ENCODE measurements at places on chromosomes 7 and 10.

DNA sequence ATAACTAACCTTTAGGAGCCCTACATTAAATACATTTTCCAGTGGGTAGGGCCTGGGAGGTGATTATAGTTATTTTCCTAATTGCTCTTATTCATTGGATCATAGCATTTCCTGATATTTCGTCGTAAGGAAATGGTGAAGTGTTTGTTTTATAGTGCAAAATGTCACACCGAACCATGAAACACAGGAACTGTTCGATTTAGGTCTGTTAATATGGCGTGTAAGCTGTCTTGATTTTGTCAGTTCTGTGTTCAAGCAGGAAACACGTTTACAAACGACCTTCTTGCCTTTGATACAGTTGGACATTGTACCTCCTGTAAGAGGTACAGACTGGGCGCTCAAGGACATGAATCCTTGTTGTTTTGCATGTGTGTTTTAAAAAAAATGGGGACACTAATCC lies 14.8 kb downstream of the RBM17 start:
- no peak for DNase-seq

DNA sequence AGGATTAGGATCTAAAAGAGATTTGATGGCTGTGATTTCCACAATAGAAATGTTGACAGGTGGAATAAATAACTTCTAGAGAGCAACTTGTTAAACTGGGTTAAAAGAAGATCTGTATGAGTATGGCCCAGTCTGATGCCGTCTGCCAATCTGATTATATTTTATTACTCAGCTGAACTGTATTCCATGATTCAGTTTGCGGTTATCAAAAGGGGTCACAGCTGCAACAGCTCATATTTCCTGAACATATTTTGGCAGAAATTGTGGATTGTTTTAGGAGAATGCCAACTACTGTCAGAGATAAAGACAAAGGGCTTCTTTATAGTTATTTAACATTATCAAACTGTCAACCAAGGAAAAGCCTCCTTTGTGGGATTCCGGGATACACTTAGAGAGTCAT lies 244.8 kb upstream of the MINDY3 start:
- no peak for DNase-seq

DNA sequence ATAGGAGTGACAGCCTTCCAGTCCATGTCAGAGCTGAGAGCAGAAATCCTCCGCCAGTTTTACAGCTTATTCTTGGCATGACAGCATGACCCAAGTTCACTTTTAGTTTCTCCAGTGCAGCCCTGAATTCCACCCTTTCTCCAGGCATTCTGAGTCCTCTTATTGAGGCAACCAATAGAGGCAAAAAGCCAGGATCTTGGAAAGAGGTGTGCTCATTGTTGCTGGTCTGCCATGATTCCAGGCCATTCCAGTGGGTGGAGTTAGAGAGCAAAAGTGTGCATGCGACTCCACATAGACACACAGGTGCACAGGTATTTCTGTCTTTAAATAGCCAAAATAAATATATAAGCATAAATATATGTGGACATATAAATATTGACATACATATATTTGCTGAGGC lies 224.7 kb upstream of the ADARB2 start:
- DNase-seq = no peak

DNA sequence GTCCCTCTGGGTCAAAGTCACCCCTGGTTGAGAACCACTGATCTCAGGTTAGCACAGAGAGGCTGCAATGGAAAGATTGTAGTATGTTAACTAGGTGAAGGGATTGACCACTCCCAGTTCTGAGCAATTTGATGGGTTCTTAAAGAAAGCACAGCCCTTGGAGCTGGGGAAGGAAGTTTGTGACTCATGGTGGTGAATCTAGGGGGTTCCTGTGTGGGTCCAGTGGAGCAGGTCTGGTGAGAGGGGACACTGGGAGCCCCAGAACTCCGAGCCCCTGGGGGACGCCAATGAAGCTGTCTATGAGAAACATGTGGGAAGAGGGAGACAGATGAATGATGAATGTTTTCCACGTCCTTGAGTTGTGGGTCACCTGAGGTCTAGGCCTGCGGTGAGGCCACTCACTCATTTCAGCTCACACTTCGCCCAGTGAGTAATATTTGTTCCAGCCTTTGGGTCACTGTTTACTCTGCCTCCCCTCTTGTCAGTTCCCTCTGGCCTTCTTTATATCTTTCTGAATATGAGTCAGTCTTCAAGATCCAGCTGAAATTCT lies 341.9 kb downstream of the LRMDA start:
- DNase-seq = no peak

DNA sequence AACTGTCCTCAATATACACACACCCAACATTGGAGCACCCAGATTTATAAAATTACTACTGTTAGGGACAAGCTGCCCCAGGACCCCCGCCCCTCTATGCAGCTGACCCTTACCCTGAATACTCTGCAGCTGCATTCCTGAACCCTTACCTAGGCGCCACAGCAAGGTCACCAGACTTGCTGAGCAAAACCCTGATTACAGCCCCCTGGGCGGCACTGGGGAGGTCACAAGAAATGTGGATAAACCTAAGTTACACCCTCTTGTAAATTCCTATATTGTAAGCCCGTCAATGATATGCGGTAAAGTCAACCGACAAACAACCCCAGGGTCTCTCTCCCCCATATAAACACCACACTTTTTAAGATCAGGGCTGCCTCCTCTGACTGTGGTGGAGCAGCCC lies 25.1 kb downstream of the SNX13 start:
- no peak for DNase-seq

GRCh38 chr10:114400091-114400490 lies 4.2 kb downstream of the AFAP1L2 start:
- DNase-seq = no peak

DNA sequence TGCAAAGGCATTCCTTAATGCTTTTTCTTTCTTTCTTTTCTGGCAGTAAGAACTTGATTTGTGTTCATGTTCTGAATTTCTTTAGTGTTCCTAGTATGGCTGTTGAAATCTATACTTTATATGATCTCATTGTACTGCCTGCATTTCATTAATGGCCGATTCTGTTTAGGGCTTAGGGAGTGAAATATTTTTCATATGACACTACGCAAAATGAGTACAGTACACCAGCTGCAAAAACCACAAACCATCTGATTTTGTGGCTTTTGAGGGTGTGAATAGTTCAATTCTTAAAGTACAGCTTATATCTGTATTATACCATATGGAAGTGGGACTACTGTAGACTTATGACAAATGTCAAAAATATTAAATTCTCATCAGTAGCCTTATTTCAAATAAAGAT lies 69.1 kb upstream of the FOXP2 start:
- no peak for DNase-seq

GRCh38 chr7:47405921-47406800 lies 175.8 kb downstream of the TNS3 start:
- no peak for DNase-seq

- no peak for DNase-seq
Measured at GRCh38 chr7:142381727-142382390, 124.0 kb upstream of the PRSS58 start.

DNA sequence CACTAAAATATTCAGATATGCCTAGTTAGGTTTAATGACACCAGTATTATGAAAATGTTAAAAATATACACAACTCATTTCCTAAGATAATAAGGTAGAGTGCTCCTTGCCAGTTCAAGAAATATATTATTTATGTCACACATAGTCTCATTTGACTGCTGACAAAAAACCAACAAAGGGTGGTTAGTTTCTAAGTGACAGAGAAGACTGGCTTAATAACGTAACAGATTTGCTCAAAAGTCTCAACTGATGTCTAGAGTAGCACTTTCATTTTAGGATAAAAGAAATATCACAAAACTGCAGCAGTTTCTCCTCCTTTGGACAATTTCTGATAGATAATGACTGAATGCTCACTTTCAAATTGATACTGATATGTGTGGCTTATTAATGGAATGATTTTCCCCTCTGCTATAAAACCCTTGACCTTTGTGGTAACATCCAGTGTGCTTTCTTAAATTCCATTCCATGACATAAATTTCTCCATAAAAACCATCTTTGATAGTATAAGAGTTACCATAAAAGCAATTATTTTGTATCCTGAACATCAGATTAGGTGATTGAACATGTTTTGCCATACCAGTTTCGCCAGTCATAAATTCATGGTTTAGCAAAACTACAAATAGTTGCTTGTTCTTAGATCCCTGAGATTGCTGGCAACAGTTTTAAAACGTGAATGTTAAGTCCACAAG lies 94.2 kb downstream of the NRBF2 start:
- DNase-seq = no peak

- no peak for DNase-seq
Measured at GRCh38 chr7:8490391-8491045, 57.1 kb downstream of the NXPH1 start.

DNA sequence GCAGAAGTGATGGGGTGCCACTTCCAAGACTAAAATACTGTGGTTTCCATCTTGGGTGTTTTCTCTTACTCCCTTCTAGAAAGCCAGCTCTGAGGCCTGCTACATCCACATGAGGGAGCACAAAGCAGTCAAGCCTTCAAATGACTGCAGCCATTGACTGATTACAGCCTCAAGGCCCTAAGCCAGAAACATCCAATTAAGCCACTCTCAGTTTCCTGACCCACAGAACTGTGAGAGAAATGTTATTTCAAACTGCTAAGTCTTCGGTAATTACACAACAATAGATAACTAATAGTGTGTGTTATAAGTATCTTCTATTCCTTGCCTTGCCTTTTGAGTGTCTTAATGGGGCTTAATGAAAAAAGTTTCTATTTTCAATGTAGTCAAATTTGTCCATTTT lies 24.8 kb downstream of the BRAF start:
- DNase-seq = no peak

- DNase-seq = no peak
Measured at GRCh38 chr10:78462176-78462575, 428.5 kb downstream of the RPS24 start.

DNA sequence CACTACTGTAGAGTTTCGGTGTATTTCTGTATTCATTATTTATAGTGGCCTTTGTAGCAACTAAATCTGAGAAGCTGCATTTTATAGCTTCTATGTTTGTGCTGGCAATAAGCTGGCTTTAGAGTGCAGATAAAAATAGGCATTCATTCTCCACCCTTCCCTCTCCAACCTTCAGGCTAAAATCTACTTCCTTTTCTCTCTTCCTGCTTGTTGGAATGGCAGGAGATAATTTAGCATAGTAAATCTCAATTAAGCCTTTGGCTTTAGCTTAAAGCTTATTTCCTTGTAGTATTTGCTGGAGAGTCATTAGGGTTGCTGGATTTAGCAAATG lies 58.5 kb downstream of the CPVL start:
- DNase-seq = no peak

DNA sequence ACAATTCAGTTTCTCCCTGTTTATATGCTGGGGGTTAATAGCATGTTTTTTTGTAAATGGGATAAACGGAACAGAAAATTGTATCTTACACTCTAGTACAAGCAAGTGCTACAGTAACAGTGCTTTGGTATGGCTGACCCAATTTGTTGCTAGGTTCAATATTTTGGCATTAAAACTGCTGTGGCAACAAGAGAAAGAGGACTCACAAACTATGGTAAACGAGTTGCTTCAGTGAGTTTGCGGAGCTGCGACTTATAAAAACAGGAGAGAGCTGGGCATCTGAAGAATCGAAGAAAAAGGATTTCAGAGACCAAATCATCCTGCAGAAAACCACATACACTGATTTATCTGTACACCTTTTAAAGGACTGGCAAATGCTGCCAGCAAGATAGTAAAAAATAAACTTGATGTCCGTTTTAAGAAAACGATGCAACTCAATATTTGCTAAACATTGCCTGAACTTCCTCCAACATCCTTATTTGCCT lies 2.2 kb downstream of the GLUD1 start:
- DNase-seq = no peak

DNA sequence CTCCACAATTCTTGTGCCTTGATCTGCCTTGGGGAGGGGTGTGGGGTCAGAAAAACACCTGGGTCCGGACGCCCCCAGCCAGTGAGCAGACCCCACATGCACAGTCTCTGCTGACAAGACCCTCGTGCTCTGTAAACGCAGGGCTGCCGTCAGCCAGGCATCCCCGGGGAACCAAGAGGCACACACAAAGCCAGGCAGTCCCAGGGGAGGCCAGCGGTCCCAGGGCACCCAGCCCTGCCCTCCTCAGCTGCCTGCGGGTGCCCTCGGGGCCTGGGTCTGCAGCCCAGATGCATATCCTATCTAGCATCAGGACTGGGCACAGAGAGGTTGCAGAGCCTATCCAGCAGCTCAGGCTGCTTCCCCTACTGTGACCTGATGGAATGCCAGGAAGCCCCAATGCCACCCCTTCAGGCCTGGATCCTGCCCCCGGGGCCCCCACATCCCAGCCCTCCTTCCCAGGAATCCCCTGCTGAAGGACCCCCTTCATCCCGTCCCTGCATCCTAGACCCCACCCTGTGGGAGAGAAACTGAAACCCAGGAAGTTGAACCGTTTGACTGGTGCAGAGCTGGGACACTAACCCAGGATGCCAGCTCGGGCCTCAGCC lies 92.4 kb downstream of the MICALL2 start:
- no peak for DNase-seq

- no peak for DNase-seq
Measured at GRCh38 chr7:135213831-135214230, 2.5 kb upstream of the WDR91 start.

- DNase-seq = no peak
Measured at GRCh38 chr7:98922392-98923187, 44.3 kb downstream of the TRRAP start.

- no peak for DNase-seq
Measured at GRCh38 chr7:66558201-66558641, 70.5 kb upstream of the KCTD7 start.

GRCh38 chr7:76260171-76260703 lies 42.2 kb upstream of the HSPB1 start:
- DNase-seq = peak; percentile 19

DNA sequence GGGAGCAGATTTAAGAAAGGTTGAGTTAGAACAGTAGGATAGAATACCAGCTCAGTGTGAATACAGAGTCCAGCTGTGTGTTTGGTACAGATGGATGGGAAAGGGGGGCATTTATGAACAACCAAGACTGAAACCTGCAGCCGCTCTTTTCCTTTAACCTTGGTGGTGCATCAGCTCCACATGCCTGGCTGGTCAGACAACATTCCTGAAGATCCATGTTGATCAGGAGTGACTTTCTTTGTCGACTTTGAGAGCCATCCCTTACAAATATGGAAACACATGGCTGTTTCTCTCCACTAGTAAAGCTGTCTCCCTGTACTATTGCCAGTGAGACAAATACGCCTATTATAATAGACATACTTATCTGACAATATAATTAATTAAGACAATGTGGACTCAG lies 476.5 kb upstream of the IGFBP3 start:
- no peak for DNase-seq

- DNase-seq = no peak
Measured at GRCh38 chr7:94176694-94177200, 172.6 kb upstream of the BET1 start.

GRCh38 chr10:89428877-89429276 lies 14.5 kb downstream of the IFIT5 start:
- DNase-seq = no peak

All from stimulated activated CD4-positive, alpha-beta T cell treated with anti-CD3 and anti-CD28 coated beads, TNF-alpha, amount 100 ng/mL, for 4 hours (primary cell).